ENCODE measurements at places on chromosomes 6 and 20.

- DNase-seq = peak; percentile 61
Measured at GRCh38 chr20:63273635-63274380, 1.2 kb downstream of the ARFGAP1 start.

DNA sequence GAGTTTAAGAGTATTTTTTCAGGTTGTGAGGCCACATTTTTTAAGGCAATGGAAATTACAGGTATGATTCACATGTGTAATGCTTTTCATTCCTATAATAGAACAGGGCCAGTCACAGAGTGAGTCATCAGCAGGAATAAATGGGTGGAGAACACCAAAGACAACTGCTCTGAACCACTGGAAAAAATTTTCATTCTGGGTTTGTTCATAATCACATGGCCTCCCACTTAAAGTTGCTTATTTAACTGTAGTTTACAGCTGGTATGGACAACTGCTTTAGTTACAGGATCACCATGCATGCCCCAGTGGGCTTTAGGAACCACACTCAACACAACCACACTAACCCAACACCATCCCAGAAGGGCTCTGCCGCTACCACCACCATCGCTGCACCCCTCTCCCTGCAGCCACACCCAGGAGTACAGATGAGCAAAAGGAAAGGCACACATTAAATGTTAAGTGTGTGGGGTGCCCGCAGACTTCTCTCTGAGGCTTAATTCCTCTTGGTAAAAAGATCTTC lies 107.0 kb upstream of the DST start:
- no peak for DNase-seq

DNA sequence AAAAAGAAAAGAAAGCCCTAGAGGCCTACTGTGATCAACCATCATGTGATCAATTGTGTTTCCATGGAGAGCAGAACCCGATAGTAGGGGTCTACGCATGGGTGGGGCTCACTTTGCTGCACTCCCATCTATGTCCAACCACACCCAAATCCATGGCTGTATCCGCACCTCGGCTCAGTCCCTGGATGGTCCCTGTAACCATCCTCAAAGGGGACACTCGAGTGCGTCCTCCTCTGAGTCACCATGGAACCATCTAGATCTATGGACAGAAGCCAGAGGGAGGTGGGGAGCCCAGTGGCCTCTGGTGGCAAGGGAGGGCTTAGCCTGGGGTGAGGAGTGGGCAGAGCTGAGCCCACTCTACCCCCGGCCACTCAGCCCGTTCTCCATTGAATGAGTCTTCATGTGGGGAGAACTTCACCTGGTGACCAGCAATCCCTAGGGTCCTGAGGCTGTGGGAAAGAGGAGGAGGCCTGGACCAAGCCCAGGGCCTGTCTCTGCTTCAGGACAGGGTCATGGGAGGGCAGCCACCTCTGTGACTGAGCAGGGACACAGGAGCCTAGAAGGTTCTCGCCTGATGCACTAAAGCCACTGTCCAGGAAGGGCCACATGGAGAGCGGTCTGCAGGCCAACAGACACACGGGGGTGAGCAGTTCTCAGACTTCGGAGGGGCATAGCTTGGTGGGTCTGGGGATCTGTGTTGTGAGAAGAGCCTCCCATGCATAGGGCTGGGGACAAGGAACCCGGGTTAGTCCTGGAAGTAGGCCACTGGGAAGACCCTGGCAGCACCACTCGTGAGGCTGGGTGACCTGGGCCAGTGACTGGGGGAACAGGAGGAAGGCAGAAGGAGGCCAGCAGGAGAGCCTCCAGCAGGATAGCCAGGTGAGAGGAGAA lies 19.3 kb downstream of the RAET1L start:
- DNase-seq = no peak

- no peak for DNase-seq
Measured at GRCh38 chr6:43669050-43669921, 18.3 kb downstream of the MRPS18A start.

DNA sequence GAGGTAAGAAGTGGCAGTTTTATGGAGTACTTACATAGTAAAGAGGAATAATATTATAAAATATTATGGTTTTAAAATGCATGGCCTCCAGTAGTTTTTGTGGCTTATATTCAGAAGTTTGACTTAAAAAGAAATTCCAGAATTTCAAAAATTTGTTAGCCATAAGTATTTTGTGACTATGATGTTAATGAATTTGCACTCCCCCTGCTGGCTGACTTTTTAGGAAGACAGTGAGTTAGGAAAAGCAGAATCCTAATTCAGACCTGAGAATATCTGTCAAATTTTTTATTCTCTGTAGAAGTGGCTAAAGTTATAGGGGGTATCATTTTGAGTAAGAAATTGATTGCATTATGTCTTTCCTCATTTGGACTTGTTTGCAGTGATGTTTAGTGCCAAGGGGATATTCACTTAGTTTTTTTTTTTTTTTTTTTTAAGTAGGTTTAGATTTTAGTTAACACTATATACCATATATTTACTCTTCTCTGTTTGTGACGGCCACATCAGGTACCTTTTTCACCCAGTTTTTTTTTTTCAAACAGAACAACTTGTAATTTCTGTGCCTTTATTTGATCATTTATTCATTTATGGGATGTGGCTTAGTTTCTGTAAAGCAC lies 40.8 kb downstream of the ZFAND3 start:
- peak; percentile 67 for DNase-seq

- no peak for DNase-seq
Measured at GRCh38 chr6:165178056-165178455, 131.3 kb downstream of the C6orf118 start.

GRCh38 chr6:7242835-7243178 lies 70.2 kb downstream of the SSR1 start:
- DNase-seq = no peak

DNA sequence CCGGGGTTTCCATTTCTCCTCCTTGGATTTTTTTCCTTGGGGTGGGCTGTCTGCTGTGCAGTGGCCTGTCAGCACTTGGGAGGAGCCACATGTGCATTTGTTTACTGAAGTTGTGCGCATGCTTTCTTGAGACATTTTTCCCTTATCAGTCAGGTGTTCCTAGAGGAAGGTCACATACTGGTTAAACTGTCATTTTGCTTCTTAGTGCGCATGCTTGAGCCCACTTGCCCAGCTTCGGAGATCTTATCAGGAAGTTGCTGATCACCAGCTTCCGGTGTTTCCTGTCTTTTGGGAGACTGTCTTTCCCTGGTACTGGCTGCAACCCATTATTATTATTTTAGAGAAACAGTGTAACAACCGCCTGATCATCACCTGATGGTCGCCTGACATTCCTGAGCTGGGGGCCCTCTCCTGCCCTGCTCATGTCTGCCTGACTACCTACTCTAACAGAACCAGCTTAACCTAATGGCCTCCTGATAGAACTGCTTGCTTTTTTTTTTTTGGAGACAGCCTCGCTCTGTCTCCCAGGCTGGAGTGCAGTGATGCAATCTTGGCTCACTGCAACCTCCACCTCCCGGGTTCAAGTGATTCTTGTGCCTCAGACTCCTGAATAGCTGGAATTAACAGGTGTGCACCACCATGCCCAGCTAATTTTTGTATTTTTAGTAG lies 378 bp upstream of the ERVFRD-1 start:
- DNase-seq = no peak

DNA sequence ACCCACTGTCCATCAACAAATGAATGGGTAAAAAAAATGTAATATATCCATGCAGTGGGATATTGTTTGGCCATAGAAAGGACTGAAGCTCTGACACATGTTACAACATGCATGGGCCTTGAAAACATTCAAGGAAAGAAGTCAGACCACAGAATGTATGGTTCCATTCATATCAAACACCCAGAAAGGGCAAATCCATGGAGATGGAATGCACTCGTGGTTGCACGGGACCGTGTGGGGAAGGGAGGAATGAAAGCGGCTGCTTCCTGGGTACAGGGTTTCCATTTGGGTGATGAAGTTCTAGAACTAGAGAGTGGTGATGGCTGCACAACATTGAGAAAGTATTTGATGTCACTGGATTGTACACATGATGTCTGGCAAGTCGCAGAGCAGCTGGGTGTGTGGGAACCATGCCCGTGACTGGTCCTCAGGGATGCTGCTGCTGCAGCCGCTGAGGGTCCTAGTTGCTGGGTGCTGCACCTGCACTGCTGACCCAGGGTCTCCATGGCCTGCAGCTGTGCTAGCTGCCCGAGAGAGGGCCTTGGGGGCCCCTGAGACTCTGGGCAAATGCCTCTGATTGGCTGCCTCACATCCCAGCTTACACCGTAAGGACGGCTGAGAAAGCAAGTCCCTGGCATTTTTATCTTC lies 220.3 kb downstream of the NRN1 start:
- no peak for DNase-seq

- DNase-seq = peak; percentile 79
Measured at GRCh38 chr6:118656847-118657451, 5.6 kb upstream of the CEP85L start.

DNA sequence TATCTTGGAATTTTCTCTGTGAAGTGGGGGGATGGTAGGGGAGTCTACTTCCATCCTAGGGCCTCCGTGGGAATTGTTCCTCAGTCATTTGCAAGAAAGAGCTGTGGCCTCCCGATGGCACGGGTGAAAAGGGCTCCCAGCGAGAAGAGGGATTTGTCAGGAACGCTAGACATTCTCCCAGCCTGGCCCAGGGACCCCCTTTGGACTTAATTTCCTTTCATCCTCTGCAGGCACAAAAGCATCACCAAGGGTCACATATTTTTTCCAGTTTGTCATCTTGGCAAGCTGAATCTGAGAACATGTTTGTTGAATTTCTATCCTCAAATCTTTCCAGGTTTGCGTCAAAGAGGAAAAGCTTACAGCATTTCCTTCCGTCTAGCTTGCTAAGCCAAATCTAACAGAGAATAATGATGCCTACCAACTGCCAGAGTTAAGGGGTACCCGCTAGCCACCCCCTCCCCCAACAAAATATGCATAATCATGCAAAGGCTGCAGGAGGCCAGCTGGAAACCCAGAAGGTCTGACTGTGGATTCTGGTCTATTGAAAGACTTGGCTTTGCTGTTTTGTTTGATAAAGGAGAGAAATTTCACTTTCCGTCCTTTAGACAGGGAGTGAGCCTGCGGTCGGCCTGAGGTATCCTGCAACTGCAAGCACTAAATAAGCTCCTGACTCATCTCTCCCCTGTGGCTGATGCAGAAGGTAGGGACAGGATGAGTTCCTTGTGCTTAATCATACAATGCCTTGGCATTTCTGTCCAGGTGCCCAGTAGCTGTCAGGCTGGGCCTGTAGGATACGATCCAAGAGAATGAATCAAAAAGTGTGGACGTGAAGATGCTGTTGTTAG lies 23.1 kb downstream of the PSMG4 start:
- DNase-seq = no peak

- DNase-seq = no peak
Measured at GRCh38 chr6:143961886-143962878, 45.9 kb downstream of the PLAGL1 start.

- DNase-seq = no peak
Measured at GRCh38 chr6:114564302-114564933, 221.6 kb upstream of the HS3ST5 start.

- no peak for DNase-seq
Measured at GRCh38 chr20:44807684-44808056, 2.7 kb downstream of the RIMS4 start.

DNA sequence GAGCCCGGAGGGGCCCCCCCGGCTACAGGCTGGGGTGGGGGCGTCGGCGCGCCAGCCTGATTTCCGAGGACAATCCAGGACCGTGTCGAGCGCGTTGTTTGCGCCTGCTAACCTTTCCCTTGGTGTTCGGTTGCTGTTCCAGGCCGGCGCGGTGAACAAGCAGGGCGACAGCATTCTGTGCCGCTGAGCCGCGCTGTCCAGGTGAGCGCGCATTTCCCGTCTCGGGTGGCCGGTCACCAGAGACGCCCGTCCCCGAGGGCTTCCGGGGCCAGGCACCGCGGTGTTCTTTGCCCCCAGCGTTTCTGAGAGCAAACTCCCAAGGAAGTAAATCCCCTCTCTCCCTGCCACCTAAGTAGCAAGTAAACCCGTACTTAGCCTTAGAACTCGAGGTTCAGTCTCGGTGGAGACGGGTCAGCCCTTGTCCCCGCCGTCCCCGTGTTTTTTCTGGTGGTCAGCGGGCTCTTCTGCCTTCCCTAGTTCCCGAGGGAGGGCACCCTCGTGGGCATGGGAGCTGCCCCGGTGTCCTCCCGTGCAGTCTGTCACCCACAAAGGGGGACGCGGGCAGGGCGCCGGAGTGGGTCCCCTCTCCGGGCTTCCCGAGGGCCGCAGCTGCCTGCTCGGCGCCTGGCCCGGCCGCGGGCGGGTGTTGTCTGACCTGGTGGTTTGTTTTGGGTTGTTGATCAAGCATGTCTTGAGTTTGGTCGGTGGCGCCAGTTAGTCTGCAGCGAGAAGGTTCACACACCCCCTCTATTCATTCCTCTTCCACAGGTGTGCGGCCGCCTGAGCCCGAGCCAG lies 1.5 kb downstream of the ID4 start:
- no peak for DNase-seq

DNA sequence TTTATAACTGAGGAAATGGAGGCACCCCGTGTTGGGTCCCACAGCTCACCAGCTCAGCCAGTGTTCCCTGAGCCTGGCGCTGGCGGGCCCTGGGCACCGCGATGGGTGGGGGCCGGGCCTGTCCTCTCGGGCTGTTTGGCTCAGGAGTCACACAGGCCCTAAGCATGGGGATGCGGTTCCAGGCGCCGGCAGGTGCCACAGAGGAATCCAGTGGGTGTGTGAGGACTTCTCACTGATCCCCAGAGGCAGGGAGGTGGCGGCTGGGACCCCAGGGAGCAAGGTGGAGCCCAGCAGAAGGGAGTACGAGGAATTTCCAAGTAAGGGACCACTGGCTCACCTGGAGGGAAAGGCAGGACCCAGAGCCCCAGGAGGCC lies 57.5 kb downstream of the IRF4 start:
- no peak for DNase-seq

- DNase-seq = no peak
Measured at GRCh38 chr6:1047981-1048541, 263.8 kb upstream of the FOXQ1 start.

DNA sequence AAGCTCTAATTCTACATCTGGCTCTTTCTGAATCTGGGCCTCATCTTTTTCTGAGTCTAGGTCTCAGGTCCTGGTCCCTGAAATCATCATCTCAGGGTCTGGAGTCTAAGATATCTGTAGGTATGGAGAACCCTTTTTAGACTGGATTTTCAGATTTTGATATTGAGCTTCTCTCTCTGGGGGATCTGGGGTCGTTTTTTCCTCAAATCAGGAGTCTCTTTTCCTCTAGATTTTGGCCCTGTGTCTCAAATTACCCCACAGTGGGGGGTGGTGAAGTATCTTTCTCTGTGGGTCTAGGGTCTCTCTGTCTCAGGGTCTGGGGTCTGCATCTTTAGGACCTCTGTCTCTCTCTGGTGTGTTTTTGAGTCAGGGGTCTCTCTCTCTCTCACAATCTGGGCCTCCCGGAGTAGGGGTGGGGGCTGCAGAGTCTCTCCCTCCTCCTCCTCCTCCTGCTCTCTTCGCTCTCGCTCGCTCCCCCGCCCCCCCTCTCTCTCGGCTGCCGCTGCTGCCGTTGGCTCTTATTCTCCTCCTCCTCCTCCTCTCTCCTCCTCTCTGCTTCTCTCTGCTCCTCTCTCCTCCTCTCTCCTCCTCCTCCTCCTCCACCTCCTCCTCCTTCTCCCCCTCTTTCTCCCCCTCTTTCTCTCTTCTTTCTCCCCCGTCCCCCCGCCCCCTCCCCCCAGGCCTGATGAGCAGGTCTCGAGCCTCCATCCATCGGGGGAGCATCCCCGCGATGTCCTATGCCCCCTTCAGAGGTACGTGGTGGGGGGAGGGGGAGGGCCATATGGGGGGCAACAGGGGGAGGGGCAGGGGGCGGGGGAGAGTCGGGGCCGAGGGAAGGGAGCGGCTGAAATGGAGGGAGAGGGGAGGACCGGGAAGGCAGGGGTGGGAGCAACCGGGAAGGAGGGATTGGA lies at the start of gene SYNGAP1:
Gene SYNGAP1 (plus strand): TSS at position 486 of the 911 bp plus-strand sequence. CDS start 200 bp downstream, at position 686.
- peak; percentile 80 for DNase-seq

- no peak for DNase-seq
Measured at GRCh38 chr6:45877970-45878590, 137.6 kb downstream of the CLIC5 start.

GRCh38 chr6:92767101-92767500 lies 652.3 kb downstream of the EPHA7 start:
- DNase-seq = no peak

Data from activated CD4-positive, alpha-beta T cell treated with anti-CD3 and anti-CD28 coated beads, Interleukin-2, amount 10 ng/mL, durations not matched to agents 24 days and 14 days (primary cell).